ENCODE measurements at places on chromosomes 4 and X.

DNA sequence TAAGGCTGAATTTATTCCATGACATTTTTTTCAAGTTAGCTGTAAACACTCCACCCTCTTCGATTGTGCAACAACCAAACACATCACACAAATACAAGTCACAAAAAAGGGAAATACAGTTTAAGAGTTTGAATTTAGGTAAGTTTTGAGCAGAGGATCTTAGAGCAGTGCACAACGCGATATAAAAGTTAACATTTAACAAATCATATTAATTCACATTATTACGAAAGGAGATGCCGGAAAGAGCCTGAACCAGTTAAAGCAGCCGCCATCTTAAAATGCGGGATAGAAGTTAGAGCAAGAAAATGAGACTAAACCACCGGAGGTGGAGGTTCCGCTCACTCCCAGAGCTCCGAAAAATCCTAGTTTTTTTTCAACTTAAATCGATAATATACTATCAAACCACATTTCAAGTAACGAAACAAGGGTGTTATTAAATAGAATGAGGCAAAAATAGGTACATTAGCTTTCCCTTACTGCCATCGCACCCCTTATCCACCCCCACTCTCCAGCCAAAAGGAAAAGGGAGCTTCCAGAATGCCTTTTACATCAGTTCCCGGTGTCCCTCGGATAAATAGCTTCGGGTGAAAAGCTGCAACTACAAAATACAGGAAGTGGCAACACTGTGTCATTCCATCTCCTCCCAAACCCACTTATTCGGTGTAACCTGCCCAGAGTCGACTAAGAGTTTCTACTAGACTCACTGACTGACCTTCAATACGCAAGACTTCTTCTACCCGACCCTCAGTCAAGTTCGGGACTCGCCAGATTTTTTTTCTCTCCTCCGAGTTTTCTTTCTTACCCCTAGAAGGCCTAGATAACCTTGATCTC, 1.9 kb downstream of the UBE2D3 start:
- DNase-seq, result peak; percentile 47

DNA sequence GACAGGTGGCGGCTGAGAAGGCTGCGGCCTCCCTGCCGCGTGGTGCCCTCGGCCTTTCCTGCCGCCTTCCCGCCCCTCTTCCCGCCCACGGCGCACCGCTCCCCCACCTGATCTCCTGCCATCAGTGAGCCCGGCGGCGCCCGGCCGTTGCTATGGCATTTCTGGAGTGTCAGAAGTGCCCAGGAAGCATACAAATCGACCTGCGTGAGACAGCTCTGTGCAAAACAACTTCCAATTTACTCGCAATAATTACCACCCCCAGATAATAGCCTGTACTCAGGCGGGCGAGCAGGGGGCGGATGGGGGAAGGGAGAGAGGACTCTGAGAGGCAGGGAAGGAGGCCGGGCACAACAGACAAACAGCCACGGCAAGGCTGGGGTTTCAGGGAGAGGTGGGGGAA, 16.6 kb upstream of the ERCC6L start:
- no peak for DNase-seq

DNA sequence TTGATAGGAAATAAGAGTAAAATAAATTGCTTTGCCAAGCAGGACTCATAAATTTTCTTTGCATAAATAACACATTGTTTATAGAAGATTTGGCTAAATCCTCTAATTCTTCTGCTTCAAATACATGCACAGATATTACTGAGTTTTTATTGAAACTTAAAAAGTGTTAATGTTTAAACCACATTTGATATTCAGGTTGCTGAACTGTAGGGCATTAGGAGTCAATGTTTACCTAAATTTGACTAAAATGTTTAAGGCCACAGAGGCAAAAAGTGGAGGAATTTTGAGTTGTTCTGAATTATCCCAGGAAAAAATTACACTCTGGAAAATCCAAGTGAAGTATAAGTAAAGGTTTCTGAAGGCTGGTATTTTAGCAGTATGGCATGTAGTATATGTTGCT, 78.7 kb downstream of the FIP1L1 start:
- DNase-seq, result no peak

DNA sequence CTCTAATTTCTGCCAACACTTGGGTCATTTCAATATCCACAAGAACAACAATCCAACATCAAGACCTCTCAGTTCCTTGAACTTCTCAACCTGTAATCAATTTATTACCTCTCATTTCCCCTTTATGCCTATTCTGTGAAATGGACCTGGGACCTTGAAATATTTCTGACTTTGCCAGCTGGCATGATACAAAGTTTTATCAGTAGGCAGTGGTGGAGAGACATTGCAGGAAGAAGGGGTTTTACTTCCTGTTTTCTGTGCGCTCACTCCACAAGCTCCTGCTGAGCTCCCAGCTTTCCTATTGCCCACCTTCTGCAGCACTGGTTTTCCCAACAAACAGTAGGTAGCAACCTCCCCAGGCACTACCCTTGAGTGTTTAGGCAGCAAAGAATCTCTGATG, 3.5 kb upstream of the ARHGEF6 start:
- peak; percentile 23 for DNase-seq

- no peak for DNase-seq
These were observed 153.0 kb downstream of the ADAM29 start for GRCh38 chr4:175071123-175071522.

DNA sequence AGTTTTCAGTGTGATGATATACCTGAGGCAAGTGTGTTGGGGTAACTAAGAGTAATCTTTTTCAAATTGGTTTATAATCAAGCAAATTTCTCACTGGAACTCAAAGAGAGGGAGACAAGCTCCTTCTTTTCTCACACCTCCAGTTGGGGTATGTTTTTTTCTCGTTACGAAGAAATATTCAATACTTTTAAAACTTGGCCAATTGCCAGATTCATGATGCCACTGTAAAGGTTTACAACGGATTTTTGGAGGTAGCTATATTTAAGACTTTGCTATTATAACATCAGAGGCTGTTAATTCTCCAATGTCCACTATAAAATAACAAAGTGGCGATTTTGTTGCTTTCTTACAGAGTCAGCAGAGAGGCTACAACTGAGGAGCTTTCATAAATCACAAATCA, 49.2 kb upstream of the ATP8A1 start:
- no peak for DNase-seq

- no peak for DNase-seq
These were observed 46.4 kb downstream of the FHL1 start for GRCh38 chrX:136193771-136194170.

DNA sequence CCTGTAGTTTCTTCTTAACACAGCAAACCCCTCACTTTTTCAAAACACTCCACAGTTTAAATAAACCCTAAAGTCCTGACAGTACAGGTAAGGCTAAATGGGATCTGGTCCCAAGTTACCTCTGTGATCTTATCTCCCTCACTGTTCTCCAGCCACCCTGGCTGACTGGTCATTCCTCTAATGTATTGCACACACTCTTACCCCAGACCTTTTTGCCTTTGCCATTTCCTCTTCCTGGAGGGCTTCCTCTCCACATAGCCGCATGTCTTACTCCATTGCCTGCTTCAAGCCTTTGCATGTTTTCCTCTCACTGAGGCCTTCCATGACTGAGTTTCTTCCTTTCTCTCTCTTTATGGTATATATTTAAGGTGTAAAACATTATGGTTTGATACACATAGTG, 19.5 kb upstream of the ANXA3 start:
- no peak for DNase-seq

DNA sequence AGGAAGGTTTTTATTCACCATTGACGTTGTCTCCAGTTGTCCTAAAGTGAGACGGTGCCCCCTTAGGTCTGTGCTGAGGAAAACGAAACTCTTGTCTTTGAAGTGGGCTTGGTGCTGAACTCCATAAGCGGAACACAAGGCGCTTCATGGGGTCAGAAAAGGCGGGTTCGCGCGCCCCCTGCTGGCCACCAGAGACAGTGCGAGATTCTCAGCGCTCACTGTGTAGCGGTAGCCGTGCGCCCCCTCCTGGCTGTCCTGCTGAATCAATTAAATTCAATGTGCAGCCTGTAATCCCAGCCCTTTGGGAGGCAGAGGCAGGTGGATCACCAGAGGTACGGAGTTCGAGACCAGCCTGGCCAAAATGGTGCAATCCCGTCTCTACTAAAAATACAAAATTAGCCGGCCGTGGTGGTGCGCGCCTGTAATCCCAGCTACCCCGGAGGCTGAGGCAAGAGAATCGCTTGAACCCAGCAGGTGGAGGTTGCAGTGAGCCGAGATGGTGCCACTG, 64.1 kb downstream of the RLIM start:
- DNase-seq, result peak; percentile 80

DNA sequence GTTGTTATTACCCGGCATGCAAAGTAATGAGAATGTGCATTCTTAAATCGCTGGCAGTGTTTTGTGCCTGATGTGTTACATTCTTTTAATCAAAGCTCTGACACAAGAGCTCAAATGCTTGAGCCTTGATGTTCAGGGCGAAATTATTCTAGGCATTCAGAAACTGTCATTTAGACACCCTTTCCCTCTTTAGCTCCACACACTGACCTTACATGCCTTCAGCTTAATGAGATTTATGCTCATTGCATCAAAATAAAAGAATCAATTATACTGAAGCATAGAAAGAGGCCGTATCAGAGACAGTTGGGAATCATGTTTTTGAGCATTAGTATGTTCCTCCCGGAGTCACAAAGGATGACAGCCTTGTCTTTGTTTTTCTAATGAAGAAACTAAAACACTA, 56.7 kb downstream of the FAM114A1 start:
- no peak for DNase-seq

DNA sequence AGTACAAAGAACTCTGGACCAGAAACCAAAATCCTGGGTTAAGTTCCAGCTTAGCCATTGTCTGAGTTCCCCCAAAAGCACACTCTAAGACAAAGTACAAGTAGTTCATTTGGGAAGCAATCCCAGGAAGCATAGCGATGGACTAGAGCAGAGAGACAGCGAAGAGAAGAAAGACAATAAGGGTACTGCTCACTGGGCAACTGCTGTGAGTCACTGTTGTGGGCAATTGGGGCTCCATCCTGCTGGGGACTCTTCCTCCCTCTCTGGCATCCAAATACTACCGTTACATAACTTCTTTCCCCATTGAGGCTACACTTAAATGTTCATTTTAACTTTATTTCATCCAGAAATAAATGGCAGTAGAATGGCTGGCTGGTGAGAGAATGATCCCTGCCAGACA, 14.1 kb downstream of the SRPX start:
- no peak for DNase-seq

DNA sequence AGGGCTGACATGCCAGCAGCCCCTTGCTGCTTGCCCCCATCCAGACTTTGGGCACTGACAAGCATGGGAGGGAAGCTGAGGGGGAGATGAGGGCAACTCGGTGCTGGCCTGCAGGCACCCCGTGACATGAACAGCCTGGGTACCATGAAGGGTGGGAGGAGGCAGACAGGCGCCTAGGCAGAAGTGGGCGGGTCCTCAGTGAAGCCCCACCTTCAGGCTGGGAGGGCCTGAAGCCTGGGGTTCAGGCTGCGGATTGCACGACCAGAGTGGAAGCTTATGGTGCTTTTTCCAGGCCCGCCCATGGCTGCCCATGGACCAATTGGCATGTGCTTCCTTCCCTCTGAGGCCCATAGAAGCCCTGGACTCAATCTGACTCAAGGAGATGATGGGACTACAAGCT, 354.1 kb downstream of the GRIA2 start:
- DNase-seq, result no peak

GRCh38 chrX:5733501-5733900, 495.2 kb downstream of the NLGN4X start:
- no peak for DNase-seq

GRCh38 chrX:11480626-11481025, 185.1 kb downstream of the ARHGAP6 start:
- no peak for DNase-seq

DNA sequence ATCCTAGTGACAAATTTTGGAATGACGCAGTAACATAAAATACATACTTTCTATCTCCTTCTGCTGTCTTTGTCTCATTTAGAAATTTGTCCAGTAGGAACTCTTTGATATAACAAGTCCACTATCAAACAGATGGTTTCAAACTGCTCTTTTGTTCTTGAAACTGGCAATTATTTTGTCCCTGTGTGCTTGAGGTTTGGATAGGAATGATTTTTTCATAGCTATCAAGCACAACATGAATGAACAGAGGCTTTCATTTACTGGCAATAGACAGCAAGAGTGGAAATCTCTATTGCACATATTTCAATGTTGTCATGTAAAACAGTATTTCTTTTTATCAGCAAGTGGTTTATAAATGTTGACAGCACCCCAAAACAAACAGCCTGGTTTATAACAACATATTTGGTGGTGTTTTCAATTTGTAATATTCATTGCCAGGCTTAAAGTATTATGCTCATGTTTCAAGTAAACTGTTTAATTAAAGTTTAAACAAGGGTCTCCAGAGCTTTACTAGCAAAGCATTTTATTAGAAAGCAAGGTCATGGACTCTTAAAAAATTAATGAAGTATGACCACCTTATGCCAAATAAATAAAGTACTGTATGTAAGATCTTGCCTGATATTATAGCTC, 60.0 kb downstream of the TIGD2 start:
- DNase-seq, result no peak

GRCh38 chr4:18676526-18676915, 655.0 kb upstream of the LCORL start:
- DNase-seq, result no peak

DNA sequence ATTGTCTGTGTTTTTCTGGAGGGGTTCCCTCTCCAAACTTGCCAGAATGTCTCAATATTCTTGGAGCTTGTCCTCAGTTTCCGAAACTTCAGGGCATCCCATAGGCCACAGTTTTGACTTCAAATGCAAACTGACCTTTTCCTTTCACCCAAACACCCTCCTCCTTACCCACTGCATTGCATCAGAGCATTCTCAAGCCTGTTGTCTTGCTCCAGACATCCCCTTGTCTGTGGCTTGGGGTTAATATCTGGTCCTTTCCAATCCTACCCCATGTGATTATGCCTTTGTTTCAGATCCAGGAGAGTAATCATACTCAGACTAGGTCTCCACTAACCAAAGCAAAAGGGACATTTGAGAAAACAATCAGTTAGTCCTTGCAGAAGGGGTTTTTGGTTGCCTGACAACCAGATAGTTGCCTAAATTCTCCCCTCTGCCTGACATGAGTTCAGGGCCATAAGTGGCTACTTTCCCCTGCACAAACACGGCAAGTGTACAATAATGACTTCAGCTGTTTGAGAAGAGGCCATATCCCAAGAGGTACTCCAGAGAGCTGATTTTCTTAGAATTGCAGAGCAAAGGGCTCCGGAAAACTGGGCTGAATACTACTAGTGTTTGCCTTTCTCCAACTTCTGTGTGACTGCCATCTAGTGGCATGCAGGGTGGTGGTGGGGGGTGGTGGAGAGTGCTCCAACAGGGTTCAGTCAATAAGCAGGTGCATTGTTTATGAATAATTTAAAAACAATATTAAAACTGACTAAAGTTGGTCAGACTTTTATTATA, 130.2 kb downstream of the CHRDL1 start:
- peak; percentile 24 for DNase-seq

DNA sequence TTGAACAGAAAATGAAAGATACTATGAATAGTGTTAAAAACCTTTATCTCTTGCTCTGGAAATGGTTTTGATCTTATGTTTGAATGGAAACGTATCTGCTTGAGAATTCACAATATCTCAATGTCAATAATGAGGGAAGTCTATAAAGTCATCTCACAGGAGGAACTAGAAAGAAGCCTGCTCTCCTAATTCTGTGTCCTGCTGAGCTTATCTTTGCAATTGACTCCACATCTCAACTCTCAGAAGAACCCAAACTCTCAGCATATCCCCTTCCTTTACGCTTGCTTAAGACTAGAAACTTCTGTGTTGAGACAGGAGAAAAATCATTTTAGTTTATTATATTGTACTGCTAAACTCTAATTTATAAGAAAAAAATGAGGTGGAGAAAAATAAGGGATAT, 8.3 kb upstream of the PF4V1 start:
- no peak for DNase-seq

All from RPMI8226 (cell line).